ENCODE measurements at places on chromosomes 2 and 18.

GRCh38 chr2:8486141-8486540 lies 195.7 kb upstream of the ID2 start:
- ATAC-seq: no peak

- ATAC-seq: no peak
Observed at GRCh38 chr18:13973061-13973575, 57.8 kb upstream of the MC2R start.

- ATAC-seq: no peak
Observed at GRCh38 chr2:39203382-39203781, 40.4 kb downstream of the CDKL4 start.

- ATAC-seq: no peak
Observed at GRCh38 chr2:194327196-194327888, 1329.7 kb upstream of the SLC39A10 start.

DNA sequence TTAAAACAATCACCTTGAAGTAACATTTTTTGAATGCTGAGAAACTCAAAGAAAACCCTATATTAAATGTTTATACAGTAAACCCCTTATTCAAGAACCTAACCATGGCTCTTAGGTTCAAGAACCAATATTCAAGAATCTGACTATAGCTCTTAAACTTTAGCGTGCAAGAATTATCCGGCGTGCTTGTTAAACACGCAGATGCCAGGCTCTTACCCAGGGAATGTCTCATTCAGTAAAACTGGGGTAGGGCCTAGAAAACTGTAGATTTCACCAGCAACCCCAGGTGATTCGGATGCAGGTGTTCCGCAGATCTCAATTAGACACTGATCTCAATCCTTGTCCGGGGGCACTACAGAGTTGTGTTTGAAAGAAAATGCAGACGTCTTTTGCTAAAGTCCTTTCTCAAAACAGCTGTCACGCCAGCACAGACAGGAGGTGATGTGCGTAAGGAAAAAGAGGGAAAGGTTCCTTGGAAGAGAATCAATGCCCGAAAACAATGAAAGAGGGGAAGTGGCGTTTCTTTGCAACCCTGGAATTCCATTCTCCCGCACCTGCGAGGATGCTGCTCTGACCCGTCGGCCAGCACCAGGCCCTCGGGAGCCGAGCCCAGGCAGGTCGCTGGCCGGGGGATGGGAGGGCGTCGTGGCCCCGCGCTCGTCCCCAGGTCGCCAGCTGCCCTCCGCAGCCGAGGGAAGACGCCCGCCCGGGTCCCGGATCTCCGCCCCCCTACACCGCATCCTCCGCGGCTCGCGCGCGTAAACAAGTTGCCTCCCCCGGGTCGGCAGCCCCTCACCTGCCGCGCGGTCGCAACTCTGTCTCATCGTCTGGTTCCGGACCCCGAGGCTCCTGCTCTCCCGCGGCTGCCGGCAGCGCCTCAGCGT lies 851 bp downstream of the EIF2AK3 start:
- no peak for ATAC-seq

DNA sequence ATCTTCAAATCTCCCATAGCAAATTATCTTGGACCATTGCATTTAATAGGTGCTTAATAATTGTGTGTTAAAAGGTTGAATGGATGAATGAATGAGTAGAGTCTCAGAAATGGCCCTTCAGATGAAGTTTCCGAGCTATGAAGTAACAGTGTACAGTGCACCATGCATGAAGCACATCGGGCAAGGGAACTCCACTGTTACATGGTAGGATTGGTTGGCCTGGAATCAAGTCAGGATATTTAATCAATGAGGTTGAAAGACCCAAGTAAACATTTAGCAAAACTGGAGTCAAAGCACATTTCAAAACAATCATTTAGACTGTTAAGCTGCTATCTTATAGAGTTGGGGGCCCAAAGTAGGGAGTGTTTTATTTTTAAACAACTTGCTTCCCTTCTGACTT lies 80.0 kb downstream of the APOB start:
- no peak for ATAC-seq

GRCh38 chr2:209424199-209424701 lies 403 bp downstream of the MAP2 start:
- peak; percentile 8 for ATAC-seq

- no peak for ATAC-seq
Observed at GRCh38 chr2:239311132-239312040, 89.4 kb downstream of the HDAC4 start.

DNA sequence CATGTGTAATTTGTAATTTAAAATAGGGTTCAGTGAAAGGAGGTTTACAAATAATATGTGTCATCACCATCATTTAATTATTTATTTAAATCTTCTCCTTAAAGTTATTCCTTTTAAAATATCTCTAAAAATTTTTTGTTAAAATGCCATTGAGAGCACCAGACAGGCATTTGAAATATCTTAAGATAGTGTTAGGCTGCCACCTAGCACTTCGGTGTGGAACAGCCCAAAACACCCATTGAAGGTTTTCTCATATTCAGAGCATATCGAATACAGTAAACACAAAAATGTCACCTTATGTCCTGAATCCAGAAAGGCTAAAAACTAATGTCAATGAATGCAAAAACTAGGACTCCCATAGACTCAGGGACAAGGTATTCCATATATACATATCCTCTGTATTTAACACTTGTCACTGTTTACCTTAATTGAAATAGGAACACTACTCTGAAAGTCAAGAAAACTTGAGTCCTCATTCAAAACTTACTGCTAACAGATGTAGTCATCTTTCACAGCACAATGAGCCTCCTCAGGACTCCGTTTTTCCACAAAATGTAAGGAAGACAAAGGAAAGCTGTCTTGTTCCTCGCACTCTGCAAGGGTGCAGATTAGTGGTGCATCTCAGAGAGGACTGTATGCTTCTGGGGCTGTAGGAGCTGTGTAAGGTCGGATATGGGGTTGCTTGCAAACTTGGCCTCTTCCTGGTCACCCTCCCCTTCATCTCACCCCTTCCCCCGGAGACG lies 329.5 kb downstream of the PAX3 start:
- peak; percentile 68 for ATAC-seq

GRCh38 chr2:187982668-187983067 lies 309.0 kb upstream of the GULP1 start:
- ATAC-seq: no peak

- no peak for ATAC-seq
Observed at GRCh38 chr2:3606028-3606369, 11.1 kb downstream of the COLEC11 start.

DNA sequence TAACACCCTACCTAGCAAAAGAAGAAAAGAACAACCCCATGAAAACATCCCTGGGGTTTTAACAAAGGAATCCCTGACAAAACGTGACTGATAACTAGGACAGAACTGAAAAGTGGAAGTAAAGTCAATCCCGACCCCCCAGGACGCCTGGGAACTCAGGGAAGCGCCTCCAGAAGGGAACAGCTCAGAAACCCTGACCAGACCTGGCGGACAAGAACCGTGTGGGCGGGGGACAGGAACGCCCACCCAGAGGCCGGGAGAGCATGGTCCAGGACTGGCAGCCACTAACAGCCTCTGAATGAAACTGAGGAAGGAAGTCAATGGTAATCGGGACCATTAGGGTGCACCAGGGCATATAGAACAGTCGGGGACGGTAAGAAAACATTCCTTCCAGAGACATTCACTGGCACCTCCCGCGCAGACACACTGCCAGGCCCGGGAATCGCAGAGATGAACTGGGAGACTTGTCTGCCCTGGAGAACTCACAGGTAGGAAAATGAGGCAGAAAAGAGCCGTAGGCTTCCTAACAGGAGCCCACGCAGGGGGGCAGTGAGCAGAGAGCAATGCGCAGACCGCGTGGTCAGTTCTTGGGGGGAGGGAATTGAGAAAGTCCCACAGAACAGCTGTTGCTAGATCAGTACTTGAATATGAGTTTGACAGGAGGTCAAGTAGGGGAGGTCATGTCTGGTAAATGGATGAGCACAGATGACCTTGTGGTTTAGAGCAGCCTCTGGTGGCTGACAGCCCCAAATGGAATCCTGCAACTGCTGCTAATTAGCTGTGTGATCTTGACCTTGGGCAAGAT lies 1.3 kb upstream of the TBC1D8 start:
- peak; percentile 34 for ATAC-seq

DNA sequence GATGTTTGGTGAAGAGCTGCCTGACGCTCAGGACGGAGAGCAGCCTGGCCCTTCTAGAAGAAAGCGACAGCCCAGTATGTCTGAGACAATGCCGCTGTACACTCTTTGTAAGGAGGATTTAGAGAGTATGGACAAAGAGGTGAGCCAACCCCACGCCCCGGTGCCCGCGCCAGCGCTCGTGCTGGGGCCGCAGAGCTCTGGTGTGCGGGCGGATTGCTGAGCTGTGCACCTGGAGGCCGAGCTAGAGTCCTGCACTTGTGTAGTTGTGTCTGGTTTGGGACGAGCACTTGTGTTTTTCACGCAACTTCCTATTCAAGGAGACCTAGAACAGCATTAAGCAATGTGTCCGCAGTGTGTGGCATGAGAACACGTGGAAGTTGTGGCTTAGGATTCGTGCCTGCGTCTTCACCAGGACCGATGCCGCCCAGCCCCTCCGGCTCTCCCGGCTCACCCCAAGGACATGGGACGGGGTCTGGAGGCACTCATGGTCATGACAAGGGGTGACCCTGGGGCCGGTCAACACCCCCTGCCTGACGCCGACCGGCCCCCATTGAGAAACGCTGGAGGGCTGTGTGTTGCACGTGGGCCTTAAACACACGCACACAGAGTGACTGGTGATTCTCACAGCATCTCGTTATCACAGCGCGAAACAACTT lies 49.5 kb downstream of the CTDP1 start:
- ATAC-seq: no peak

DNA sequence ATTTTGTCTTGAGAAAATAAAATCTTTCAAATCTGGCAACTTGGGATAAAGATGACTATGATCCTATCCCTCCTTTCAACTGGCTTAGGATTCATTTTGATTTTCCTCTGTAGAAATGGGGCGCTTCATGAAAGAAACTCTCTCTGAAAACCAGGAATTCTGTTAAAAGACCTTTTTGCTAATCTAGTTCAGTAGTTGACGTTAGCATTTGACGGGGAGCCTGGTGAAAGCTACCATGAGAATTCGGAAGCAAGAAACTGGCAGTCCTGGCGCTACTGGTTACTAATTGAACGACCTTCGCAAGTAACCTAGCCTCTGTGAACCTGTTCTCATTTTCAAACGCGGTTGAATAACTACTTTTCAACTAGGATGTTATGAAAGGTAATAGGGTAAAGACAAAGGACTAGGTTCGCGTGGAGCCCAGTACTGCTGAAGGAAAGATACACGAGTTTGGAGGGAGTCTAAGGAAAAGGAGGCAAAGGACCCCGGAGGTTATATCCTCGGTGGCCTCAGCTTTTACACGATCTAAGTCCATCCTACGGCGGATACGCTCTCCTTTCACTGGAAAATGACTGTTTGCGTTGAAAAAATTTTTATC lies 604 bp upstream of the STK11IP start:
- no peak for ATAC-seq

GRCh38 chr2:230812033-230812432 lies 52.7 kb upstream of the ITM2C start:
- ATAC-seq: no peak

DNA sequence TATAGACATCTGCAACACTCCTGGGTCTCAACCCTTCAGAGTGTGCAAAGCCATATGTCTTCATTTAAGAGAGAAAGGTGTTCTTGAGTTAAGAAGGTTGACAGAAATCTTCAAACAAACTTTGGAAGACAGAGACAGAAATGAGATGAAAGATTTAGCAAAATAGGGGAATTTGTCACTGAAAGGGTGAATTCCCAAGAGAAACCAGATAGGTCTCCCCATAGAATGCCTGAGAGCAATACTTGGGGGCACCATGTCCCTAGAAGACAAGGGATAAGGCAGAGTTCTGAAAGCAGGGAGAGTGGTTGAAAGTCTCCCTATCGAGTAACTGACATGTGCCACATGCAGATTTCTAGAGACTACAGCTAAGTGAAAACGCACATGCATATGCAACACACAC lies 50.0 kb downstream of the AP1S3 start:
- ATAC-seq: no peak

- no peak for ATAC-seq
Observed at GRCh38 chr2:109609352-109610024, 4.3 kb downstream of the SEPTIN10 start.

DNA sequence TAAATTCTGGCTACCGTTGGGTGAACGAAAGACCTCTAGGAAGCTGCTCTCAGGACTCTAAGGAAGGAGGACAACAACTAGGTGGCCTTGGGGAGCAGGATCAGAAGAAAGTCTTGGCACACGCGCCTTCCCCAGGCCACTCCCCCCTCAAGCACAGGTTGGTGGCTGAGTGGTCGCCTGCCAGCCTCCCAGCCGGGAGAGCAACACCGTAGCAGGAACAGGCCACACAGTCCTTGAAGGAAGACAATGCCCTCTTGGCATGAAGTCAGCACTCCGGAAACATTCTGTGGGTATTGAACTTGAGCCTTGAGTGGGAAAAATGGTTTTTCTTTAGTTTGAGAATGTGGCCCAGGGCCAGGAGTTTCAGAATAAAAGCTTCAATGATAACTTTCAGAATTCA lies 87.4 kb upstream of the AGAP1 start:
- ATAC-seq: no peak

DNA sequence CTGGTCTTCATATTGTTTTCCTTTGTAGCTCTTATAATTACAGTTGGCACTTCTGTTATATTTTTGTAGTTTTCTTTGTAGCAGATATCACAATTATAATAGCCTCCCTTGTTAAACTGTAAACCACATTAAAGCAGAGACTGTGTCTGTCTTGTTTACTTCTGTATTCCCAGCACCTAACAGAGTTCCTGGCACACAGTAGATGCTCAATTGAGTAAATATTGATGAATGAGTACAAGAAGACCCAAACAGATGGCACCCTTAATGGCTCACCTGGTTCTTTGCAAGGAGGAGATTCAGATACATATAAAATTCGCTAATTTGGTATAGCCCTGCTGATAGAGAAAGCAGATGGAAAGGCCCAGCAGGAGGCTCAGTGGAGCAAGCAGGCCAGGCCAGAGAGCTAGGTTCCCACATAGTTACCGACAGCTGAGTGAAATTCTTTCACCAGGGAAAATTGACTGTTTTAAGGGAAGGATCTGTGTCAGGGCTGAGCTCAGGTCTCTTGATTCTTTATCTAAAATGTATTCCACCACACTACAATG lies 120.1 kb downstream of the NUP35 start:
- no peak for ATAC-seq

DNA sequence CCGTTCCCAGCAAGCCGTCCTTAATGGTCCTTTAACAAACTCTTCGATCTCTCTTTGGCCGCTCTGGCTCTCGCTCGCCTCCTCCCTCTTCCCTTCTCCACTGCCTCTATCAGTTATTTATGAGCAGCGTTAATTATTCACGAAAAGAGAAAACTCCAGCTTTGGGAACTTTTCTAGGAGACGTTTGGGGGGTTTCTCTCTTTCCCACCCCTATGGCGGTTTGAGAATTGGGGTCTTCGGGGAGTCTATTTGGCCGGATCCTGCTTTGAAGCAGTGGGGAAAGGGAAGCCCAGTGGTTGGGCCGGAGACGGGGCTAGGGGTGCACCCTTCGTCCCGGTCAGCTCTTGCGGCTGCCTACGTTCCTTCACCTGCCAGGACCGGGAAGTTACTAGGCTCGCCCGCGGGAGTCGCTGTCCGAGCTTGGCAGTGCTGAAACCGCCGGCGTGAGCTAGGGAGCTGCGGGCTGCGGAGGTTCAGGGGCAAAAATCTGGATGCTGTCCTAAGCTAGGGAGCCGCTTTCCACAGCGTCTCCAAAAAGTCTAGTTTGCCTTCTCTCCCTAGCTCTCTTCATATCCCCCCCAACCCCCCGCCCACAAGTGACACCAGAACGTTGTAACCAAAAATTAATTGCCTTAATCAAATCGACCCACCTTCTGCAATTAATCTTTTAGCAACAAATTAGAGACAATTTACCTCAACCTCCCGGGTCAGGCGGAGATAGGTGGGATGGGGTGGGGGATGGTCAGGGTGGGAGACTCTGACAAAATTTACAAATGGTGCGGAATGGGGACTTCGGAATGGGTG lies 8.9 kb upstream of the SKOR2 start:
- ATAC-seq: no peak

GRCh38 chr2:5410991-5411700 lies 281.0 kb upstream of the SOX11 start:
- no peak for ATAC-seq
